Tibial artery (tissue), 4 donors: ENCODE measurements at places on chromosomes 2 and 18.

GRCh38 chr2:38159597-38159996, 83.6 kb upstream of the CYP1B1 start:
- DNase-seq = no peak

DNA sequence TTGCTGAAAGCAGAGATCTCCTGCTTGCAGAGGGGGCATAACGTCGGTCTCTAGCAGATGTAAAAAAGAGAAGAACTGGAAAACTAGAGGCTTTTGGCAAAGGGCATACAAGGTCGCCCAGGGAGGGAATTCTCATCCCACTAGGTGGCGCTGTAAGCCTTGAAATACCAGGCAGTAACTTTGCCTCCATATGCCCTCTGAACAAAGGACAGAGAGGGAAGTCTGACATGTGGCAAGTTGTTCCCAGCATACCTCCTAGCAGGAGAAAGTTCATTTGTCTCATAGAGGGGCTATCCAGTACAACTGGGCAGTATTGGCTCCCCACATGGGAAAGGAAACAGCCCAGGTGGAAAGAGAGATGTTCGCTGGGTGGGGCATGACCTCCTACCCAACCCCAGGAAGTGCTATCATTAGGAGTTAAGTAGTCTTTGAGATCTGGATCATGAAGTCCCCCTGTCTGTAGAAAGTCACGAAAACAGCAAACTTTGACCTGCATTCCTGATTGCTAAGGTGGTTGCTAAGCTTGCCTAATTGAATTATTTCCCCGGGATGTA, 39.9 kb downstream of the STK17B start:
- DNase-seq = peak; percentile 48

GRCh38 chr18:45291621-45292615, 323.4 kb upstream of the SLC14A2 start:
- DNase-seq = no peak

DNA sequence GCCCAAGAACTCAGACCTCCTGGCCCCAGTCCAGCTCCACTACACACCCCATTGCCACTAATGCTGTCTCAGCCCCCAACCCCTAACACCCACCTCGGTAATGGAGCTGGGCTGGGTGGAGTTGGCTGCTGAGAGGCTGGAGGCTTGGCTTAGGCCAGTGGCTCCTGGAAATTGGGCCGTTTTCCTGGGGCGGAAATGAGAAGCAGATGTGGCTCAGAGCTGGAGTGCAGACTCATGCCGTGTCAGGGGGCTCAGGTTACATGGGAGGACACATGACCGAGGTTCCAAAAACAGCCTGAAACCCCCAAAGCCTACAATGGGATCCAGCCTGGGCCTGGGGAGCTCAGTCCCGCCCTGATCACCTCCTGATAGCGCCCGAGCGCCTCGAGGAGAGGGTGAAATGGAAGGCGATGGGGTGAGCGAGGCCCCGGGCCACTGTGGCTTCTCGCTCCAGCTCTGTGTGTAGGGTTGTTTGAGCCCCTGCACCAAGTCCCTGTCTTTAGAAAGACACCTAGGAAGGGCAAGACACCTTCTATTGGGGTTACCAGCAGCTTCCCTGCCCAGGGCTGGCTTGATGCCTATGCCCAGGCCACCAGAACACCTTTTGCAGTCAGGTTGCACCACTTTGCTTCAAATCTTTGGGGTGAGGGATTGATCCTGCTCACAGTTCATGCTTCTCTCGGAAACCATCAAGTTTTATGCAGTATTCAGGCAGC, 175.7 kb upstream of the HAAO start:
- DNase-seq = peak; percentile 83

DNA sequence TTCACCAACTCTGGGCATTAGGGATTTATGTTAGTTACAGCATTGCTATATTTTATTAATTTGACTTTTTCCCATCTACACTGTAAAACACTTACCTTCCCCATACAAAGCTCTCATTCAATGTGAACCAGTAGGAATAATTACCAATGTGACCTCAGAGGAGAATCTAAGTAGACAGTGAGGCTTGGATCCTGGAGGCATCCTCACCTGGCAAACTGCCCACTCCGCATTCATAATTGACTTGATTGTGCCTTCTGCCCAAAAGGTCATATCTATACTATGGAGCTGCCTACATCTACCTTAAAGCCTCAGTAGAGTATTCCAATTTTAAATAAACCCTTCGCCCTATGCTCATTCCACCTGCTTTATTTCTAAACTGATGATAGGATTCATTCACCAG, 45.4 kb upstream of the SCN1A start:
- DNase-seq = no peak

GRCh38 chr2:904246-905024, 46.2 kb upstream of the SNTG2 start:
- no peak for DNase-seq

GRCh38 chr2:116747103-116747502, 1067.4 kb upstream of the DDX18 start:
- no peak for DNase-seq

DNA sequence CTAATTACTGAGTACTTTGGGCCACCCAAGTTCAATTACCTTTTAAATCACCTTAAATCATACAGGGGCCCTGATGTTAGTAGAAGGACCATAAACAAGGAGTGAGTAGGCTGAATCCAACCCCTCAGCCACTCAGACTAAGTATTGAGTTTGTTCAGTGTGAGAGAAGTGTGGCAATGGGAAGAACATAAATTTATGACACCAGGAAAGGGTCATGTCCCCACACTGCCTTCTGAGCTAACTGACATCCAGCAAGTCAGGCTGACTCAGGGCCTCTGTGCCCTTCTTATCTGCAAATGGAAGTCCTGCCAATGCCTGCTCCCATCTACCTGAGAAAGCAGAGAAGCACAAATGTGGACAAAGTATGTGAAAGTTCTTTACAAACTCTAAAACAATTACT, 12.9 kb downstream of the PLEKHM3 start:
- DNase-seq = no peak

- DNase-seq = no peak
These were observed 631.5 kb upstream of the KLHL29 start for GRCh38 chr2:22753476-22753875.

- DNase-seq = no peak
These were observed 87.0 kb upstream of the KCNH7 start for GRCh38 chr2:162925595-162925994.

DNA sequence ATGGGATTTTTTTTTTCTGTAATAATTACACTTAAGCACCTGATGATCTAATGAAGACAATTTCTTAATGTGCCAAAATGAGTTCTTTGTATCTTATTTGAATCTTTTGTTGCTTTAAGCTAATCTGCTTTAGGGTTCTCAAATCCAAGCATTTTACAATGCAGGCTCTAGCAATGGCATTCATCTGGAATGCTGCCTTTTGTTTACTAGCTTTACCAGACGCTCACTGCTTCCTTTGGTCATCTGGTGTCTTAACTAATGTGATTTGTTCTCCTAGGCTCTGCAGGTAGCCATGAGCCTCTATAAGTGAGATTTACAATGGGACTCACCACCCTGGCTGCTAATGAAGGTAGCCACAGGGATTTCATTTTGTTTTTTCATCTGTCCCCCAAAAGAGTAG, 100.3 kb downstream of the GREB1L start:
- DNase-seq = no peak

DNA sequence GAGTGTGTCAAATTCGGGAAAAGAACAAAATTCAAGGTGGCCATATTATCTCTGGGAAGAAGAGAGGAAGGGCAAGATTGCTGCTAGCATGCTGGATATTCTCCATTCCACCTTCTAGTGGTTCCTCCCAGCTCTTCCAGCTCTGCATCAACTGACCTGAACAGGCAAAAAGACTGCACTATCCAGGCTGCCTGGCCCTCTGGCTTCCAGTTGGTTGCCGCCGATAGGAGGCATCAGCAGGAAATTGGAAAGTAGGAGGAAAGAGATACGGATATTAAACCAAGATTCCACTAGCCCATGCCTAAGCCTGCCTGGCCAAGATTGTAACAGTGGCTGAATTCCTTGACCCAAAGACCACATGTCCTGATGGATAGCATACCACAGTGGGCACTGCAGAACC, 1.7 kb upstream of the RTTN start:
- DNase-seq = no peak

GRCh38 chr2:196171946-196172345, 568 bp upstream of the STK17B start:
- no peak for DNase-seq

DNA sequence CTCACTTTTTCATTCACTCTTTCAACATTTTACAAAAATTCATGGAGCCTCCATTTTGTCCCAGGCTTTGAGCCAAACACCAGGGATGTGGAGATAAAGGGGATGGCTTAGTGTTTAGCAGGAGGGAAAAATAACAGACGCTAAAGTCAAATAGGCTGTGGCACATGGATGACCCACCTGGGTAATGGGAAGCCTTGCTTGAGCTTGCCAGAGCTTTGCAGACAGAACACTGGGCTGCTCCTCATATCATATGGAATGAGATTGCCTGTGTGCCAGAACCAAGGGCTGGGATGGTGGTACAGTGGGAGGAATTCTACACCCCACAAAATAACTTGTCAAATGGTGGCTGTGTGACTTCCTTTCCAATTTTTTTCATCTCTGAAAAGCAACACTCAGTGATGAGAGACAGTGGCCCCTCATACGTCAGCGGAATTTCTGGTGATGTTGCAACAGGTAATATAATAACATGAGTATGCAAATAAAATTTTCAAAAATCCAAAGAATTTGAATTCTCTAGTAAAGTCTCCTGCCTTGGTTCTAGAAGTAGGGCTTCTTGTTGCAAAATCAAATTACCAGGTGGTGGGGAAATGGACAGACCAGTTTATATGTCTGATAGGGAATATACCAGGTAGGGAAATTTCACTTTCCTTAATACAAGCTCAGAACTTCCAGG, 252.9 kb downstream of the CLIP4 start:
- DNase-seq = no peak

- DNase-seq = no peak
These were observed 50.4 kb downstream of the LDLRAD4 start for GRCh38 chr18:13269013-13269280.

GRCh38 chr2:239522002-239522739, 121.4 kb upstream of the HDAC4 start:
- no peak for DNase-seq

DNA sequence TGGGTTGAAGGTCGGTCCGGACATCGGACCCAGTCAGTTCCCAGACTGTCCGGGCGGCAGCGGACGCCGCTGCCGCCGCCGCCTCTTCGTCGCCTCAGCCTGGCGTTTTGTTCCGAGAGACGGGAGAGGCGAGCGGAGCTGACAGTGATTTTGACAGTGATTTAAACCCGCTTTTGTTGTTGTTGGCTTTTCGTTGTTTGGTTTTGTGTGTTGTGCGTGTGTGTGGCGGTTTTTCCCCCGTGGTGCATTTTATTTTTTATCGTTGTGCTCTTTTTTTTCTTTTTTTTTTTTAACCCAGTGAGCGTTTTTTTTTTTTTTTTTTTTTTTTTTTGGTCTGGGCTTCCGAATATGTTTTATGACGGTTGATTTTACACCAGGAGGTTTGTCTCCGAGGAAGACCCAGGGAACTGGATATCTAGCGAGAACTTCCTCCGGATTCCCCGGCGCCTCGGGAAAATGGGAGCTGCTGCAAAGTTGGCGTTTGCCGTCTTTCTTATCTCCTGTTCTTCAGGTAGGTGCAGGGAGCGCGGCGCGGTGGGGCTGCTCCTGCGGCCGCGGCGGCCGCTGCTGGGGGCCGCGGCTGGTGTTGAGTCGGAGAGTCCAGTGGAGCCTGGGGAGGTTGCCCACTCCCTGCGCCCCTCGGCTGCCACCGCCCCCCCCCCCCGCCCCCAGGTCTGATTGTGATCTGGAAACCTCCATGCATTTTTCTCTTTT, at the start of gene ACVR2A:
ACVR2A (plus strand) TSS at position 333 of the 714 bp plus-strand sequence; CDS start at position 457, 124 bp downstream.
- DNase-seq = peak; percentile 66

DNA sequence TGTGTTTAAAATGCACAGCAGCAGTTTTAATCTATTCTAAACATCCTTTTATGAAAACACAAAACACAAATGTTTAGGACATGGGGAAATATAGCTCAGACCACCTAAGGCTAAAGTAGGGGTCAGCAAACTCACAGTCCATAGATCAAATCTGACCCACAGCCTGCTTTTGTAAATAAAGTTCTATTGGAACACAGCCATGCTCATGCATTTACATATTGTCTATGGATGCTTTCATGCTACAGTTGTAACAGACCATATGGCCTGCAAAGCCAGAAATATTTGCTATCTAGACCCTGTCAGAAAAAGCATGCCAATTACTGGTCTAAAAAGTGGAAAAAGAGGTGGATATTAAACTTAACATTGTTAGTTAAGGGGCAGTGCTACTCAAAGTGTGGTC, 1105.4 kb upstream of the KLHL29 start:
- DNase-seq = no peak
